ENCODE measurements at places on chromosomes 4 and X.

- peak; percentile 90 for DNase-seq
Observed at GRCh38 chr4:56821381-56822243, at the start of gene SPINK2. Gene SPINK2 (minus strand): TSS chr4:56821701. CDS start chr4:56821662, 39 bp downstream.

GRCh38 chr4:158597879-158598596 is 73.6 kb downstream of the C4orf46 start:
- DNase-seq = no peak

DNA sequence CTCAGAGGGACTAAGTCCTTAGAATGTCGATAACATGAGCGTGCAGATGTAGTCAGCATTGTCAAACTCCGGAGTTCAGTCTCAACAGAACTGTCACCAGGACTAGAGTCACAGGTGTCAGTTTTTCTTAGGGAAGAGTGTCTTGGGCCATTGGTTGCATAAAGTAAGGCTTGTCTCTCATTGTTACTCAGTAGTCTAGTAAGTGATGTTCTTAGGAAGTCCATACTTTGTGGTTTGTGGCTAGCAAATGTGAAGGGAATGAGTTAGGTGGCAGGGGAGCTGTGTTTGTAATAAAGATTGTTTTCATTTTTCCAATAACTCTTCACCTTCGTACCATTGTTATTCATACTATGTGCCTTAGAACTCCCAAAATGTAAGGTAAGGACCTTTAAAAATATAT is 119.6 kb downstream of the AFF2 start:
- no peak for DNase-seq

DNA sequence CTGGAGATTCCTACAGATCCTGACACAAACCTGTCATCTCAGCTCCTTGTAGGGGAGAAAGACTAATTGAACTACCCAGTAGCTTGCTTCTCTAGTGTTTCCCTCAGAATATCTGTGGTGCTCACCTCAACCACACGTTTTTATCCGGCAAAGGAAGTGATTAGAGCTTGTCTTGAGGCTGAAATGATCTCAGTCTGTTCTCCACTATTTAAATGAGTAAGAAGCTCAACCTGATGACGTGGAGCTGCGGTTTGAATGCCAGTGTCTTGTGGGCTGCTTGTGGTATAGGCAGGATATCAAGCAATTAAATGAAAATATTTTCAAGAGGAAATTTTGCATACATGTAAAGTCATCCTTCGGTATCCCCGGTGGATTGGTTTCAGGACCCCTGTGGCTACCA is 270.2 kb downstream of the TLL1 start:
- DNase-seq = no peak

DNA sequence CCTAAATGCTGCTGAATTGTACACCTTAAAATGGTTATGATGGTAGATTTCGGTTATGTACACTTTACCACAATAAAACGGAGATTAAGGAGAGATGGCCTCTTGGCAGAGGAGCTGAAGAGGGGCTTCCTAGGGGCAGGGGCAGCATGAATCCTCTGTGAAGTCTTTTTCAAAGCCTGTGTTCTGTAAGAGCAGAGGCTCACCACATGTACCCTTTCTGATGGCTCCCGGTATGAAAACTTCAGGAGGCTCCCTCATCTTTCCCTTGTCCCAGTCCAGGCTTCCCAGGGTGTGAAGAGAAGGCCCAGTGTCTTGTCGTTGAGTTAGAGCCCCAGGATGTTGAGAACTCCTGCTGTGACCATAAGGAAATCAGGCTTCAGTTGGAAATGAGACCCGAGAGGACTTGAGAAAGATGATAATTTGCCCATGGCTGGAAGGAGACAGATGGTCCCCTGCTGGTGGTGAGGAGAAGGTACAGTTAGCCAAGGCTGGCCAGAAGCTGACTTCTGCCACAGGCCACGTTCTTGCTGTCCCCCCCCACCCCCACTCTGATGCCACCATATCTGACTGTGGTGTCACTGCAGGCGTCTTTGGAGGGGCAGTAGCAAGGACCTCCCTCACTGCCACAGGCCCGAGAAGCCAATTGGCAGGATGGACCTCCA is 31.8 kb upstream of the MTM1 start:
- no peak for DNase-seq

DNA sequence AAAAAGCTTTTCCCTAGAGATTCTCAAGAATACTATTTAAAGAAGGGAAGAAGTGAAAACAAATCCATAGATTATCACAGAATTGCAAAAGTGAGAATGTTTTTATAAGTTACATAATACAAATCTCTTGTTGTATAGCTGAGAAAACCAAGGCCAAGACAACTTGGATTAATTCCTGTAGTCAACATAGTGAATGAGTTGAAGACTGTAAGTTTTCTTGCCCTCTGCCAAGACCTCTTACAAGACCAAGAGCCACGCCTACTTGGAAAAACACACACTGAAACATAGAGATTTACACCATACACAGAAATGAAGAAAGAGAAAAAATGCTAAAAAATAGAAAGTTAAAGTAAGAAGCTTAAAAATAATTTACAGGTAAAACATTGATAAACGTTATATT is 2024.0 kb downstream of the PCDH7 start:
- no peak for DNase-seq

DNA sequence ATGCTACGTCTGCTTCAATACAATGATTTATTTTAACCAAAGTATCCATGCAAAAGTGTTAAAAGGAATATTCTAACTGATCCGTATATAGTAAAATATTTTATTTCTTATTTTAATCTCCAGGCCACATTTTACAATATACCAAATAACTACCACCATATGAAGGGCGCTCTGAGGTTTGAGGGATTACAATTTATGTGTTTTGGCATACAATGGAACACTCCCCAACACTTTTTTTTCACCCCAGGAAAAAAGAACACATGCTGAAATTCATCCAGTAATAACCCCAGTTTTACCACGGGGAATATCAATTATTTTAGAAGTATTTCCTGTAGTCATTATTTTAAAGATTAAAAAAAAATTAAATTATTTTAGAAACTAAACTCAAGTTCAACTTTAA is 65.4 kb downstream of the APBB2 start:
- DNase-seq = no peak

- no peak for DNase-seq
Observed at GRCh38 chr4:134628066-134628465, 426.5 kb upstream of the PABPC4L start.

GRCh38 chrX:40445691-40446090 is 135.1 kb upstream of the ATP6AP2 start:
- DNase-seq = no peak

DNA sequence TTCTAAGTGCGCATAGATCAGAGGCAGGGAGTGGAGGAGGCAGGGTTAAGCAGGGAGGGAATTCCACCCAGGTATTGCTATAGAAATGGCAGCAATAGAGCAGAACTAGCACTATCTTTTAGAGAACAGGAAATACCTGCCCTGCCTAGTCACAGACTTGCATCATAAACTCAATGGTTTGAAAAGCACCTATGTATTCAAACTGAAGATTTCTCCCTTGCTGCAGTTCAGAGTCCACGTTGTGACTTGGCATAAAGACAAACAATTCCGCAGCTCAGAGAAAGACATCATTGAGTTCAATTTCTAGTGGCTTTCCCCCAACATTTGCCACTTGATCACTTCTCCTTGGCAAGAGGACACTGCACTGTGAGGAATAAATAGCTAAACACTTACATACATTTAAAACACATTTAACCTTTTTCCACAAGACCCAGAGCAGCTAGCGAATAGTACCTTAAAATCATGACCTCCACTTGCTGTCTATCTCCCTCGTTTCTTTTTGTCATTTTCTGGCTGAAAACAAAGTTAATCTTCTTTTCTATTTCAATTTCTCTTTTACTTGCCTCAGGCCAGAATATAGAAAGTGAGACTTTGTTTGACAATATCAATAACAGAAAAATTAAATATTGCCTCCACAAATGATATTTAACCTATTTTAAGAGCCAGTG is 42.4 kb downstream of the SLC7A11 start:
- DNase-seq = no peak

Measured in WTC11 (cell line).